HepG2 (cell line): ENCODE measurements at places on chromosomes 16 and 17. TPM values are rescaled to one million over a fixed set of nuclear protein-coding genes. Genes with fewer than 3 reads are reported as not detected.

DNA sequence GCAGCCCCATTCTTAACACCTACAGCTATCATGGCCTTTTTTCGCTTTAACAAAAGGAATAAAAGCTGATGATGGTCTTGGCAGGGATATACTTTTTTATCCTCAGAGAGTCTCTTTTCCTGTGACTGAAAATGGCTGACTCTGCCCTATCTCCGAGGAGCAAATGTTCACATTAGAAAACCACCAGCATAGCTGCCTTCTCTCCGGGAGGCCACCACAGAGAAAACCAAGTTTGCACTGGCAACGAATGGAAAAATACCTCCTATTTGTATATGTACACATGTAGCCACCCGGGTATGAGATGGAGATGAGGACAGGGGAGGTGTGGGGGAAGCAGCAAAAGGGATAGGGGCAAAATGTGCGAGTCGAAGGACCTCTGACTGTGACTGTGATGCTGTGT lies 88.2 kb downstream of the STX8 start:
- no peaks in the 10 kb centered on the region; the same call in 1 of the 2 replicates for H3K4me1 ChIP-seq
- H3K27ac ChIP-seq, result no peak overlapping the region
- no peak for DNase-seq
- no peak overlapping the region for H3K4me3 ChIP-seq
- H3K27me3 ChIP-seq, result no peaks in the 10 kb centered on the region

MGAT5B gene
- 0.07 and 0.13 TPM in 2 replicates for total RNA-seq

- no peak overlapping the region for H3K27ac ChIP-seq
- no peaks in the 10 kb centered on the region for H3K36me3 ChIP-seq
- H3K4me1 ChIP-seq, result peaks cover 20% of the 10 kb centered on the region
- H3K27me3 ChIP-seq, result no peaks in the 10 kb centered on the region
- DNase-seq, result no peak
- H3K4me3 ChIP-seq, result no peak overlapping the region
Observed at GRCh38 chr16:20331635-20332034, 4.3 kb upstream of the GP2 start.

- no peak for DNase-seq
- H3K4me1 ChIP-seq, result no peaks in the 10 kb centered on the region
- no peaks in the 10 kb centered on the region for H3K27me3 ChIP-seq
- no peak overlapping the region for H3K4me3 ChIP-seq
- no peak overlapping the region for H3K27ac ChIP-seq
- H3K36me3 ChIP-seq, result no peaks in the 10 kb centered on the region
Observed at GRCh38 chr17:52138752-52139151, 19.8 kb downstream of the CA10 start.

TNP2 gene
- not detected in 2 replicates for total RNA-seq

DNA sequence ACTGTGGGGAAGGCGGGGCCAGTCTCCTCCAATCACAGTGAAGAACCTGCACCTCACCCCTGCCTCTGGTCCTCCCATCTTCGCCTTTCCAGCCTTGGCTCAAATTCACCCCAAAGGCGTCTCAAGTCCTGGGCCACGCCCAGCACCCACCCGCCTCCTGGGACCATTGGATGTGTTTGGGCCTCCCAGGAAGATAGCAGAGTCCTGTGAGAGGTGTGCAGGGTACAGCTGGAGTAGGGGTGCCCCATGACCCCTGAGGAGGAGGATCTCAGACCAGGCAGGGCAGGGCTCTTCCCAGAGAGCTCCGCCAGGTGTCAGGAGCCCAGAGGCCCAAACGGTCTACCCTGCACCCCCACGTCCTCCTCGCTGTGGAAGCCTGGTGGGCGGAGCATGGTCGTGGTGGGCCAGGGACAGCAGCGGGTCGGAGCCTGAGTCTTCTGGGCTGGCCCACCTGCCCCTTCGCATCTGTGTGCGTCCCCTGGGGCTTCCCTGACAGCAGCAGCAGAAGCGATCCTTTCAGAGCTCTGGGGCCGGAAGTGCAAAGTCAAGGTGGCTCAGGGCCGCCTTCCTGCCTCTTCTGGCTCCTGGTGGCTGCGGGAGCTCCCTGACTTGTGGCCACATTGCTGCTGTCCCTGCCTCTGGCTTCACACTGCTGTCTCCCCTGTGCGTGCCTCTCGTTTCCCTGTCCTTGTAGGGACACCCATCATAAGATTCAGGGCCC lies 34.9 kb upstream of the ZNF469 start:
- no peak overlapping the region for H3K4me3 ChIP-seq
- DNase-seq, result no peak
- peaks cover 1% of the 10 kb centered on the region for H3K27me3 ChIP-seq

DNA sequence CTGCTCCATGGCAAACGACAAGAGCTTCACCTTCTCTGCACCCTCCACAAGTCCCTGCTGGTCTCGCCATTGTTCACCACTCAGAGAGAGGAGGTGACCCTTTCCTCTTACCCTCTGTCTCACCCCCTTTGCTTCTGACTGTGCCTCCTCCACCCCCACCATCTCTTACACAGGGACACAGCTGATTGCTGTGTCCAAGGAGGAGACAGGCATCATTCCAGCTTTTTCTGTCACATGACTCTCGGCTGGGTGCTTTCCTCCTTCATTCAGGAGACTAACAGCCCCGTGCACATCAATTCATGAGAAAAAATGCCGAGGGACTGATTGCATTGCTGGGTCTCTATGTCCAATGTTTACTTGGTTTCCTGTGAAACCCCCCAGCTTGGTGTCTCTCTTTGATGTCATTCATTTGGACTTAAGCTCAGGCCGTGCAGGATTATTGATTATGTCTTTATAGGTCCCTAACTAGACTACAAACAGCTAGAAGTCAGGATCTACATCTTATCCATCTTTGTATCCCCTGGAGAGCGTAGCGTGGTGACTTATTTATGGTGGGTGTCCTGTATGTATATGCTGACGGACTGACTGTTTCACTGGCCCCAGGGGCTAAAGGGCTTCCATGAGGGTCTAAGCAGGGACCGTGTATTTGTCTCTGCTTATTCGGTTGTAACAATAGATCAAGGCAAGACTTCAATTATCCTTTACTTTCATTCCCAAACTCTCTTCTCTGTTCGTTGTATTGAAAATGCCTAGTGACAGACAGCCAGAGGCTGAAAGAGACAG lies 82.2 kb upstream of the CDH13 start:
- no peak for DNase-seq
- H3K27me3 ChIP-seq, result no peaks in the 10 kb centered on the region
- H3K4me1 ChIP-seq, result no peaks in the 10 kb centered on the region
- no peak overlapping the region for H3K27ac ChIP-seq

TNK1 gene
- total RNA-seq, result 1.7 and 2.0 TPM in 2 replicates

- DNase-seq, result no peak
- H3K4me3 ChIP-seq, result no peak overlapping the region
- H3K27ac ChIP-seq, result no peak overlapping the region
- H3K4me1 ChIP-seq, result no peaks in the 10 kb centered on the region
- H3K36me3 ChIP-seq, result no peaks in the 10 kb centered on the region
Observed at GRCh38 chr17:5871666-5872065, 198.5 kb upstream of the WSCD1 start.

GRCh38 chr16:68272507-68273209 lies 8.3 kb downstream of the SLC7A6 start:
- H3K4me1 ChIP-seq, result peaks cover 80% of the 10 kb centered on the region
- no peak overlapping the region for H3K4me3 ChIP-seq
- DNase-seq, result no peak
- H3K27ac ChIP-seq, result peak overlapping the region; percentile 23

- H3K4me3 ChIP-seq, result no peak overlapping the region
- peak overlapping the region; percentile 96 for H3K27ac ChIP-seq
- no peaks in the 10 kb centered on the region for H3K27me3 ChIP-seq
Observed at GRCh38 chr17:43531955-43532354, 14.2 kb downstream of the ETV4 start.

- no peaks in the 10 kb centered on the region for H3K27me3 ChIP-seq
- no peak for DNase-seq
- no peaks in the 10 kb centered on the region for H3K4me1 ChIP-seq
- no peak overlapping the region for H3K27ac ChIP-seq
- peaks cover 55% of the 10 kb centered on the region for H3K36me3 ChIP-seq
Observed at GRCh38 chr17:57670769-57671569, 74.1 kb downstream of the CCDC182 start.

AXIN2 gene
- 53.8 and 58.6 TPM in 2 replicates for total RNA-seq

- H3K4me3 ChIP-seq, result no peak overlapping the region
- H3K36me3 ChIP-seq, result no peaks in the 10 kb centered on the region
- no peak overlapping the region for H3K27ac ChIP-seq
- H3K4me1 ChIP-seq, result peaks cover 12% of the 10 kb centered on the region
- H3K27me3 ChIP-seq, result peaks cover 9% of the 10 kb centered on the region; the same call in 2 of the 3 replicates
Observed at GRCh38 chr16:49621241-49622083, 234.4 kb downstream of the ZNF423 start.

ABCA8 gene
- 0.18 TPM in 1 of 2 replicates, not detected in the other for total RNA-seq

- no peaks in the 10 kb centered on the region for H3K36me3 ChIP-seq
- H3K27me3 ChIP-seq, result peaks cover 8% of the 10 kb centered on the region; the same call in 1 of the 3 replicates
- no peak for DNase-seq
- H3K27ac ChIP-seq, result no peak overlapping the region
- peaks cover 8% of the 10 kb centered on the region for H3K4me1 ChIP-seq
Observed at GRCh38 chr17:48310748-48311213, 119.2 kb downstream of the SKAP1 start.

KIF2B gene
- not detected in 2 replicates for total RNA-seq

- DNase-seq, result peak; percentile 45
- H3K4me3 ChIP-seq, result no peak overlapping the region
- no peaks in the 10 kb centered on the region for H3K36me3 ChIP-seq
- no peaks in the 10 kb centered on the region for H3K27me3 ChIP-seq
- no peak overlapping the region for H3K27ac ChIP-seq
Observed at GRCh38 chr16:56013962-56014552, 138.9 kb upstream of the CES5A start.

DNA sequence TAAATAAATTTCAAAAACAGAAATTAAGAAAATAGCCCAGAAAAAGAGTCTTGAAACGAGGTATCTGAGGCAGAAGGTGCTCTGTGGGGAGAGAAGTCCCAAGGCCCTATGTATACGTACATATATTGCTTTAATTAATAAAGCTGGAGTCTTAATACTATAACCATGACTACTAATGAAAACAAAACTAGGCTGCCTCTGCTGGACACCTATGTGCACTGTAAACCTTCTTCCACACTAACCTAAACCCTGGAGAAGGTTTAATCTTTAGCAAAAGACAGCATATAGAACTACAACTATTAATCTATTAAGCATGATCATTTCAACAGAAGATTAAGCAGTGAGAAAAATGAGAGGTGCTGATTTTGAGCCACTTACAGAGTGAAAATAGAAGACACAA lies 153.9 kb upstream of the C17orf78 start:
- no peak for DNase-seq
- no peak overlapping the region for H3K27ac ChIP-seq
- no peak overlapping the region for H3K4me3 ChIP-seq
- peaks cover 73% of the 10 kb centered on the region for H3K36me3 ChIP-seq
- no peaks in the 10 kb centered on the region for H3K4me1 ChIP-seq

- no peaks in the 10 kb centered on the region for H3K27me3 ChIP-seq
- peaks cover 5% of the 10 kb centered on the region for H3K36me3 ChIP-seq
- no peak overlapping the region for H3K4me3 ChIP-seq
- peak; percentile 29 for DNase-seq
Observed at GRCh38 chr16:67055712-67056487, 27.0 kb downstream of the CBFB start.

DNA sequence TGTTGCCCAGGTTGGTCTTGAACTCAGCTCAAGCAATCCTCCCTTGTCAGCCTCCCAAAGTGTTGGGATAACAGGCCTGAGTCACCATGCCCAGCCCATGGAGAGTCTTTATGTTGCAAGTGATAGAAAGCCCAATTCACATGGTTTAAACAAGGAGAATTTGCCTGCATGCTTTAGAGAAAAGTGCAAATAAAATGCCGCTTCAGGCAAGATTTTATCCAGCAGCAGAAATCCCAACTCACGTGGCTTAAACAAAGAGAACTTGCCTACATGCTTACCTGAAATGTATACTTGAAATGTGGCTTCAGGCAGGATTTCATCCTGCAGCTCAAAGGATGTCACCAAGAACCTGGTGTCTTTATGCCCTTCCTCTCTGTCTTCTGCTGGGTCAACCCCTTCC lies 28.8 kb upstream of the XYLT2 start:
- H3K27me3 ChIP-seq, result peaks cover 50% of the 10 kb centered on the region
- H3K4me3 ChIP-seq, result no peak overlapping the region
- H3K36me3 ChIP-seq, result no peaks in the 10 kb centered on the region
- no peak overlapping the region for H3K27ac ChIP-seq
- DNase-seq, result no peak
- H3K4me1 ChIP-seq, result no peaks in the 10 kb centered on the region

- H3K27ac ChIP-seq, result no peak overlapping the region
- no peaks in the 10 kb centered on the region for H3K36me3 ChIP-seq
- H3K27me3 ChIP-seq, result no peaks in the 10 kb centered on the region
- H3K4me1 ChIP-seq, result no peaks in the 10 kb centered on the region
Observed at GRCh38 chr17:71251276-71251675, 869.5 kb upstream of the SOX9 start.

HSF5 gene
- total RNA-seq, result not detected in 2 replicates

CPHXL2 gene
- not detected in 2 replicates for total RNA-seq

DNA sequence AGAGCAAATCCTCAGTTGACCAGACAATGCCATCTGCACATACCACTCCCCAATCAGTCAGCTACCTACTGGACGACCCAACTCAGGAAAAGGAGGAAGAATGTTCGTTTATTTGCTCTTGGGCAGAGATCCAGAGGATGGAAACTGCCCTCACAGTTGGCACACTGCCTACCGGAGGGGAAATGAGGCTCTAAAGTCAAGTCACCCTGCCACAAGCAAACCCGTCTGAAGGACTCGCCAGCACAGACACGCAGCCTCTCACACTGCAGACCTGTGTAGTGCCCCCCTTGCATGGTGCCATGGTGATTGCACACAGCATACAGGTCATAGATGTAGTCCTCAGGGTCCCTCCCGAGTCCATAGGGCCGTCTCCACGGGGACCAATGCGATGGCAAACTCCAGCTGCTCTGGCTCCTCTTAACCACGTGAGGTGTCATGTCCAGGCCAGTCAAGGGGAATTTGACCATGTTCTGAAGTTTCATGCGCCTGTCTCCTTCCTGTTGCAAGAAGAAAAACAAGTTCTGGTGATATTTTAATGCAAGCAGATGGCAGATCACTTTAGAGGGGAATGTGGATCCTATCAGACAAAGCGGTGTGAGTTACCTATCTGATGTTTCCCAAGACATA lies 69.5 kb downstream of the USP31 start:
- no peaks in the 10 kb centered on the region for H3K27me3 ChIP-seq
- no peaks in the 10 kb centered on the region for H3K4me1 ChIP-seq
- peaks cover 35% of the 10 kb centered on the region for H3K36me3 ChIP-seq
- no peak overlapping the region for H3K4me3 ChIP-seq
- H3K27ac ChIP-seq, result no peak overlapping the region

DNA sequence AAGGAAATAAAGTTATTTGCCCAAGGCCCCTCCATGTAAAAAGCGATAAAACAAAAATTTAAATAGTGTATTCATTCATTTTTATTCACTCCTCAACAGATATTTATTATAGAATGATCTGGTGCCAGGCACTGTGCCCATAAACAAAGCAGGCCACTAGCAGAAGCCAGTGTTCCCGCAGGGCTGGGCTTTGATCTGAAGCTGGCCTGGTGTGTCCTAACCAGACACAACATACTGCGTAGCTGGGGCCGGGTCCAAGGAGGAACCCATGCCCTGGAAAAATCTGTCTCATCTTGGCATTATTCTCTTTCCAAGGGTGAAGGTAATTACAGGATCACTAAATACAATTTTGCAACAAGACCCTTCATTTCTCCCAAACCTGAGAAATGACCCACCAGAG lies 537.4 kb upstream of the CDH5 start:
- no peaks in the 10 kb centered on the region for H3K27me3 ChIP-seq
- no peaks in the 10 kb centered on the region for H3K36me3 ChIP-seq
- no peak overlapping the region for H3K27ac ChIP-seq
- H3K4me1 ChIP-seq, result peaks cover 8% of the 10 kb centered on the region; the same call in 1 of the 2 replicates
